ENCODE measurements at places on chromosomes 16 and 17. TPM values are rescaled to one million over a fixed set of nuclear protein-coding genes. Genes with fewer than 3 reads are reported as not detected.

Gene KRT17
- polyA plus RNA-seq: 0.15 TPM

DNA sequence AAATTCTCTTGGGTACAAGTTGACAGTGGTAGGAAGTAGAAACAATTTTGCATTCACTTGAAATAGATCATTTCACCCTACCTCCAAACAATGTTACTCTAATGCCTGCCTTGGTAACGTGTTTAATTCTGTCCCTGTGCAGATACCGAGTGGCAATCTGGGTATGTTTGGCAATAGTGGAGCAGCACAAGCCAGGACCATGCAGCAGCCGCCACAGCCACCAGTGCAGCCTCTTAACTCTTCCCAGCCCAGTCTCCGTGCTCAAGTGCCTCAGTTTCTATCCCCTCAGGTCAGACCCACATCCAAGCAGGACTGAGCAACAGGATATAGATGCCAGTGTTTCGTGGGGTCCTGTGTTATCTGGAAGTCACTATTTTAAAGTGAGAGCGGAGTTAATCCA, 49.3 kb downstream of the TMC6 start:
- DNase-seq: no peak

- DNase-seq: no peak
Measured at GRCh38 chr17:6179017-6179416, 108.8 kb downstream of the WSCD1 start.

DNA sequence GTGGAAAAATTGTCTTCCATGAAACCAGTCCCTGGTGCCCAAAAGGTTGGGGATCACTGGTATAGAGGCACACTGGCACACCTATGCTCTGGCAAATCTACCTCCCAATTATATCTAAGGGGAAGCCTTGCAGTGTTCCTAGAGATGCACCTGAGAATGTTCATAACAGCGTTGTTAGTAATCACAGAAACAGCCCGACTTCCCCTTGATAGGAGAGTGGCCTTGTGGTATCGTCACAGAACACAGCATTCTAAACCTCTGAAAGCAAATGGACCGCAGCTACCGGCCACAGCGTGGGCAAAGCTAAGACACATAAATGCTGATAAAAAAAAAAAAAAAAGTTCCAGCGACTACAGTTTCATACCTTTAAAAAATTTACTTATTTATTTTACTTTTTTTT, 39.1 kb upstream of the ADGRG1 start:
- peak; percentile 3 for DNase-seq

- DNase-seq: no peak
Measured at GRCh38 chr16:86824751-86825296, 246.5 kb downstream of the FOXL1 start.

DNA sequence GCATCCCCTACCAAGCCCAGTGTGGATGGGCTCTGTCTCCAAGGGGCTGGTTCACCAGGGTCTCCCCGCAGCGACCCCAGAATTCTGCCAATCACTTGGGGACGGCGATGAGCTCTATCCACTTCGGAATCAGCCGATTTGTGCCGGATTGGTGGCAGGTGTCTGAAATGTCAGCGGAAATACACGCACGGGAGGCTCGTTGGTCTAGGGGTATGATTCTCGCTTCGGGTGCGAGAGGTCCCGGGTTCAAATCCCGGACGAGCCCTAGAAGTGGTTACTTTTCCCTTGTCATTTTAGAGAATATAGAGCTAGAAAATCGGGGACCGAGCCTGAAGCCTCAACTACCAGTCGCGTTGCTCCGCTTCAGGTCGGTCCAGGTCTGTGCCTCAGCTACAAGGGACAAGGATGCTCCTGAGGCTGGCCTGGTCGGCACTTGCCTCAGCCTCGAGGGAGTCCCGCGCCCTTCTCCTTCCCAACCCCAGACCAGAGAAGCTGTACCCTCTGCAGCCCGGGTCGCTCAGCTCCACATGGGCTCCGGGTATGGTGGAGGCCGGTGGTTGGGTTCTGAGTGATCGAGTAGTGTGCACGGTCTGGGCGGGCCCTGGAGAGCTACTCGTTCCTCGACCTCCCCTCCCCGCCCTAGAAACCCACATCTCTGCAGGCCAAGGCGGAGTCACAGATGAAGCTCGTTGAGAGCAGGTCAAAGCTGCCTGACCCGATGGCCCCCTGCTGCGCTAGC, 16.0 kb upstream of the OR1F1 start:
- no peak for DNase-seq

All from liver (tissue), 10 donors.